ENCODE measurements at places on chromosomes 5 and 9.

GRCh38 chr9:137506274-137506673 is 43.9 kb downstream of the PNPLA7 start:
- no peak for DNase-seq

DNA sequence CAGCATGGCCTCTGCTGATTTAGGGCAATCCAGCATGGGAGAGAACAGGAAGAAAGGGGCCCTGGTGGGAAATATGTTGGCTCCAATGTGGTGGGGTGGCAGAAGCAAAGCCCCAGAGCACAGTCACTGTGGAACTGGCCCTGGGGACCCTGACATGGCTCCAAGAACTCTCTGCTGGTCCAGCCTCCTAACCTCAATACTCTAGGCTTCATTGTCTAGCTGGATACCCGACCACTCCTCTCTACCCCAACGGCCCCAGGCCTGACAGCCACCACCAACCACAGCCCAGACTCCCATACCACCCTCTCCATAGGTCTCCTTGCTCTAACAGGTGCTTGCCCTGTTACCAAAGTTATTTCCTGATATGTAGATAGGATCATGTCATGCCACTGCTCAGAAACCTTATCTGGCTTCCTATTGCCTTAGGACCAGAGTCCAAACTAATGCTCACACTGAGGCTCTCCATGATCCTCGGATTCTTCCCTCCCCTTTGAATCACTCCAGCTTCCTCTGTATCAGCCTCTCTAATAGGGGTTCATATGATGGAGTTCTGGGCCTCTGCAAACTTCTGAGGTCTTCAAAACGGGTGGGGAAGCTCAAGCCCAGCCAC is 12.9 kb downstream of the ACSL6 start:
- no peak for DNase-seq

DNA sequence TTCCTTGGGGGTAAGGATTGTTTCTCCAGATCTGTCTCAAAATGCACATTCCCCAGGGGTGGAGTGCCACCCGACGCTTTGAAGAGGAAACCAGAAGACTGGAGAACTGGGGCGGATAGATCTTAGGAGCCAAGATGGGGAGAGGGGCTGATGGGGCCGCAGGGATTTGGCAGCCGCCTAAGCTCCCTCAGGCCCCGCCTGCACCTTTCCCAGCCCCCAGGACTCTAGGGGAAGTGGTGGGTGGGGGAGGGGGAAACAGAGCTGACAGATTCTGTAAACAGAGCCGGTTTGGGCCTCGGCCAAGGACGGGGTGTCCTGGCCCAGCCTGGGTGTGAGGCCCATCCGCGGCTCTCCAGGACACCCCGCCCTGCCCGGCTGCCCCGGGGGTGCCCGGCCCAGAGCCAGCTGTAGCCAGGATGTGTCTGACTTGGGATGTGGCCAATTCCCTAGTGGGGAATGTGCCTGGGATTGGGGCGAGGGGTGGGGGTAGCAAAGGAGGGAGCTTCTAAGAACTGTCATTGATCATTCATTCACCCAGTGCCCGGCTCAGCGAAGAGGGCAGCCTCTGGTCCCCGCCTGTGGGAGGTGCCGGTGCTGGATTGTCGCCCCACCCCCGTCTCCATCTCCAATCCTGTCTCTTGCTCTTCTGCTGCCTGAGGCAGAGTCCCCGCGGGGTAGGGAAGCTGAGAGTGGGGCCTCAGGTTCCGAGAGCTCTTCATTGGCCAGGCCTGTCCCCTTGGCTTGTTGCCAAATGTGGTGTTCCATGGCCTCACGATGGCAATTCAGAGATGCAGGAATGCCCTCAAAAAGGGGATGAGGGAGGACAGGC is 54.8 kb upstream of the CDKN2AIPNL start:
- DNase-seq: peak; percentile 67

GRCh38 chr5:81856948-81857928 is 106.3 kb upstream of the SSBP2 start:
- DNase-seq: no peak

DNA sequence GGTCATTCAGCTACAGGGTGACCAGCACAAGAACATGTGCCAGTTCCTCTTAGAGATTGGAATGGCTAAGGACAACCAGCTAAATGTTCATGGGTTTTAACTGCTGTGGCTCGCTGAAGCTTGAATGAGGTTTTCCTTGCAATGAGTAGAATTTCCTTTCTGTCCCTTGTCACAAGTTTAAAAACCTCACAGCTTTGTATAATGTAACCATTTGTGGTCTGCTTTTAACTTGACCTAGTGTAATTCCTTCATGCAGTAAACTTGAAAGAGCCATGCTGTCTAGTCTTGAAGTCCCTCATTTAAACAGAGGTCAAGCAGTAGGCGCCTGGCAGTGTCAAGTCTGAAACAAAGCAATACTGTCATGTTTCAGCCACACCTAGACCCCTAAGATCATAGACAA is 181.3 kb upstream of the DMRT1 start:
- DNase-seq: no peak

DNA sequence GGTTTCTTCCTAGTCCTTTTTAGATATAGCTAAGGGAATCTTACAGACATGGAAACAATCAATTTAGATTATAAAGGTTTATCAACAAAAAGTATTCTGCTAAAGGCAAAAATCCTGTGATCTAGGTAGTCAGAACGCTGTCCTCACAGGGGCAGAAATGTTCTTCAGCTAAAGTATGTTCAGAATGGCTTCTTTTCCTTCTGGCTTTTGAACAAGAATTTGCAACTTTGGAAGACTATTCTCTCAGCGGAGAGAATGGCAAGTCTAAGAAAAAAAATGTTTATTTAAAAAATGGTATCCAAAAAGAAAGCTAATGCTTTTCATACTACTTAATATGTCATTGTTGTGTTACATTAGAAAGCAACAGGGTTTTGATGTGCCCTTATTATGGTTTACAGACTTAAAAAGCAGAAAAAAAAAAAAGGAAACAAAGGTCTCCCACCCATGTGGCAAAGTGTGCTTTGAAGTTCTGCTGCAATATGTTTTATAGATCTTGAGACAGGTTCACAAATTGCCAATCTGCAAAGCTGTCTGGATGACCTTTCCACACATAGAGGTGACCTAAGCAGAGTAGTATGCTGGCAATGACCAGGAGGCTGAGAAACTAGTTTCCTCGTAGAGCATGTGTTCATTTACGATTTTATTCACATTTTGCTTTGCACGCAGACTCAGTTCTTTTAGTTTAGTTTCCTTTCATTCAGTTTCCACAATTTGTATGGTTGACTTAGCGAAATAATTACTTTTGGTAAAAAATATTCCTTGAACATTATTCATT is 45.1 kb upstream of the PJA2 start:
- DNase-seq: no peak

GRCh38 chr5:62741761-62742160 is 163.1 kb downstream of the LRRC70 start:
- no peak for DNase-seq

DNA sequence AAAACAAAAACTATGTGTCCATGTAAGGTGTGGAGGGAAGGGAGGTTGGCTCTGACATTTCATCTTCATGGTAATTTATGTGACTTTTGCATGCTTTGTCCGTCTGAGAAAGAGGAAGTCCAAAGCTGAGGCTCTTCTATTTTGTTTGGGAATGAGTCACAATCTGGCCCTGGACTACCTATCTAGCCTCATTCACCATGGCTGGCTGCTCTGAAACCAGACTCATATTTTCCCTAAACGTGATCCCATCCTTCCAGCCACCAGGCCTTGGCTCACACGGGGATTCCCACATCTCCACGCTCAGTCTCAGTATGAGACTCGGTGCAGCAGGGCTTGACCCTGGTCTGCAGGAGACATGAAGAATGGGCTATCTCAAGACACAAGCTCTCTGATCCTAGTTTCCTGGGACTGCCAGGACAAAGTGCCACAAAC is 672.8 kb downstream of the ACTL7B start:
- DNase-seq: no peak

GRCh38 chr9:132878695-132879456 is at the start of gene SPACA9:
Gene SPACA9 (plus strand): TSS chr9:132878898. CDS start chr9:132883948, 5,050 bp downstream.
- DNase-seq: peak; percentile 41

DNA sequence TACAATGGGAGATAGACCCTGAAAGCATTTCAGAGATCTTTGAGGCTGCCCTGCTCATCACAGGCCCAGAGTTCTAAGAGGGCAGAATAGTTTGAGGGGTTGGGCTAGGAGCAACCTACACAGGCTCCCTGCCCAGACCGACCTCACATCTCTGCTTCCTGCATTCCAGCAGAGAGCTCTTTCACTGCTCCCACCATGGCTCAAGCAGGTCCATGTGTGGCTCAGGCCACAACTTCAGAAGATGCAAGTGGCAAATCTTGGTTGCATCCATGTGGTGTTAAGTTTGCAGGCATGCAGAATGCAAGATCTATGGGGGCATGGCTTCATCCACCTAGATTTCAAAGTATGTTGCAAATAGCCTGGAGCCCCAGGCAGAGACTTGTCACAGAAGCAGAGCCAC is 39.0 kb downstream of the GDA start:
- no peak for DNase-seq

DNA sequence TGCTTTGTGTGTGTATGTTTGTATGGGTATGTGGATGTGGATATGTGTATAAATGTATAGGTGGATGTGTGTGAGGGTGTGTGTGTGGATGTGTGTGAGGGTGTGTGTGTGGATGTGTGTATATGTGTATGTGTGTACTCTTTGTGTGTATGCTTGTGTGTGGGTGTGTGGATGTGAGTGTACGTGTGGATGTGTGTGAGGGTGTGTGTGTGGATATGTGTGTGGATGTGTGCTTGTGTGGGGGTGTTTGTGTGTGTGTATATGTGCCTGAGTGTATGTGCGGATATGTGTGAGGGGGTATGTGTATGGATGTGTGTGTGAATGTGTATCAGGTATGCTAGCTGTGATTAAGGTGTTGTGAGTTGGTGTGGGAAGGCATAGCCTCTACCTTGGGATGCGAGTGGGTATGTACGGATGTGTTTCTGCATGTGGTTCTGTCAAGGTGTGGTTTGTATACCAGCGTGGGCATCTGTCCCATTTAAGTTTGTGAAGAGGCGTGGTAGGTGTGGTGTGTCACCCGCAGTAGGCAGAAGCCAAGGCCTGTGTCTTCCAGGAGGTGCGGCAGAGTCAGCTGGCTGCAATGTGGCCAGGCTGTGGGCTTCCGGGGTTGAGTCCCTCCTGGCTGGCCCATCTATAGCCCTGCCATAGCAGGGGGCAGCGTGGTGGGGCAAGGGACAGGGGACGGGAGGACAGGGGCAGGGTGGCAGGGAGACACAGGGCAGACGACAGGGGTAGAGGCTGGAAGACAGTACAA is 155.8 kb downstream of the DAB2IP start:
- no peak for DNase-seq

DNA sequence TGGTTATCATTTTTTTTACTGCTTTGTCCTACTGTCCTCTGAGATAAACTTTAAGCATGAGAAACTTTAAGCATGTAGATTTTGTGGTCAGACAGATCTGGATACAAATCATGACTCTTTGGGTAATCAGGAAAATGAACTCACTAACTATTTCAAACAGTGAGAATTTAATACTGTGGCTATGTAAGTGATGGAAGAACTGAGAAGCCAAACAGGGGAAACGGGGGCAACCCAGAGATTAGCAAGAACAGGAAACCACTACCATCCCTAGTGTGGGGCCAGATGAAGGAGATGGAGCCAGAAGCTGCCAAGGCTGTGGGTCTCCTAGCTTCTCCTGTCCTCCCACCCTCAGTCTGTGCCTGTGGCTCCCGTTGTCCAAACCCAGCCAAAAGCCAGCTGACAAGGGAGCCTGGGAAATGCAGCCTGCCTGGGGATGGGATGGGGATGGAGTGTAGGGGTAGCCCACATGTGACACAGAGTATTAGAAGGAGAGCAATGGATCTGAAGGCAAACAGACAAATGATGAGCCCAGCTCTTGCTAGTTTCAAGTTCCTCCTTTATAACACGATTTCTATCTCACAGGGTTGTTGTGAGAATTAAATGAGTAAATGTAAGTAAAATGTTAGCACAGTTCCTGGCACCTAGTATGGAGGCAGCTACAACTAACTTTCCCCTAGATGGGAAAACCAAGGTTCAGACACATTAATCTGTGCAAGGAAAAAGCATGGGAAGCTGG is 27.7 kb upstream of the CDC23 start:
- peak; percentile 8 for DNase-seq

GRCh38 chr9:137899551-137900360 is 22.2 kb downstream of the CACNA1B start:
- no peak for DNase-seq

DNA sequence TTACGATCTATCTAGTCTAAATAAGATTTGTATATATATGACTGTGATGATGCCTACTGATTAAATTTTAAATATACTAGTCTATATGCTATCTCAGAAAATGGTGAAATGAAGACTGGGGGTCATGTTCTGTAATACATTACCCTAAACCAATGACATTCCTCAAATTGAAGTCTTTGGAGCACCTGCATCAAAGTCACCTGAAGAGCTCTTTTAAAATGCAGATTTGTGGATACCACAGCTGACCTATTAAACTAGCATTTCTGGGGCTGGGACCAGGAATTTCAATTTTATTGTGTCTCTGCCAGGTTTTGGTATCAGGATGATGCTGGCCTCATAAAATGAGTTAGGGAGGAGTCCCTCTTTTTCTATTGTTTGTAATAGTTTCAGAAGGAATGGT is 631.9 kb upstream of the DMAC1 start:
- no peak for DNase-seq

DNA sequence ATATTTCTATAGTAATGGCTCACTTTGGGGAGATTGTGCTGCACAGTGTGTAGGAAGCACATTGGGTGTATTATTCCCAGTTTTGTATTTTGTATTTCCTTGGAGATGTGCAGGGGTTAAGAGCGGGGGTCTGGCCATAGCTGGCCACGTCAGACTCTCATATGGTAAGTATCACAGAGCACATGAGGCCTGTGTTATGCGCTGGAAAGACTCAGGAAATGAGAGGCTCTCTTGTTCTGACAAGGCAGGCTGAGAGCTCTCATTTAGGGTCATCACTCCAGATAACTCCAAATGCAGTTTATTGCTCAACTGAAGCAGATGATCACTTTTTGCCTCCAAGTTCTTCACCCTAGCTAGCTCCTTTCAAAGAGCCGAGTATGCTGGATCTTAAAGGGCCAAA is 205.7 kb downstream of the NTRK2 start:
- peak; percentile 1 for DNase-seq

- no peak for DNase-seq
Measured at GRCh38 chr5:176781054-176781375, 29.3 kb upstream of the UNC5A start.

- DNase-seq: no peak
Measured at GRCh38 chr5:176809544-176810080, 747 bp upstream of the UNC5A start.

- no peak for DNase-seq
Measured at GRCh38 chr5:157283434-157283833, 17.5 kb downstream of the CYFIP2 start.

- no peak for DNase-seq
Measured at GRCh38 chr9:5840788-5841187, 7.9 kb upstream of the ERMP1 start.
